ENCODE measurements at places on chromosomes 2 and 18.

- DNase-seq: peak; percentile 64
Measured at GRCh38 chr18:42564761-42565160, 550.7 kb downstream of the RIT2 start.

- DNase-seq: no peak
Measured at GRCh38 chr2:28620801-28621171, 124.9 kb downstream of the PLB1 start.

DNA sequence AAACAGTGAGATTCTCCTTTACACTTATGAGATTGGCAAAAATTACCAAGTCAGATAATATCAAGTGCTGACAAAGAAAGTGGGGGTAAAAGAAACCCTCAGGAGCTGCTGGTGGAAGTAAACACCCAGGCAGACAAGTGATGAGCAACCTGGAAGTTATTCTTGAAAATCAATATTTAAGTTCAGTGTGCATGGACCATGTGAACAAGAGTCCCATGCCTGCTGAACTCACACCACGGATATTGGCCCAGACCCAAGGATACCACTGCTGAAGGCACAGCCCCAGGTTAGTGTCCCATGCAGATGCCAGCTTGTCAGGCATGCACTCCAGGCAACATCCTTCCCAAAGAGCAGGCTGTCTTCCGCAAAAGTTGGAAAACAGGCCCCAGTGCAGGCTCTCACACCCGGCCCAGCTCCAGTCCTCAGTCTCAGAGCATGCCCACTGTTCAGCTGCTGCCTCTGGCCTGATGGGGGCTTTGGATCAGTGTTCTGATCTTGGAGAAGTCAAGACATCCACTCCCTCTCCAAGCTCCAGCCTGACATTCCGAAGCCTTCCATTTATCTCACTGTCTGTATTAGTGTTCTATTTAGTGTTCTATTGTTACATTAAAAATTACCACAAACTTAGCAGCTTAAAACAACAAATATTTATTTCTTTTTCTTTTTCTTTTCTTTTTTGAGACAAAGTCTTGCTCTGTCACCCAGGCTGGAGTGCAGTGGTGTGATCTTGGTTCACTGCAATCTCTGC is 70.0 kb downstream of the HS1BP3 start:
- DNase-seq: no peak

GRCh38 chr18:2513616-2514015 is 57.7 kb downstream of the METTL4 start:
- no peak for DNase-seq

GRCh38 chr2:164055623-164056022 is 319.8 kb upstream of the FIGN start:
- DNase-seq: no peak
